Stimulated activated CD4-positive, alpha-beta T cell treated with anti-CD3 and anti-CD28 coated beads, TNF-alpha, amount 100 ng/mL, for 48 hours (primary cell): ENCODE measurements at places on chromosomes 3 and 15.

- DNase-seq = no peak
Observed at GRCh38 chr3:2958551-2958950, 151.6 kb downstream of the IL5RA start.

DNA sequence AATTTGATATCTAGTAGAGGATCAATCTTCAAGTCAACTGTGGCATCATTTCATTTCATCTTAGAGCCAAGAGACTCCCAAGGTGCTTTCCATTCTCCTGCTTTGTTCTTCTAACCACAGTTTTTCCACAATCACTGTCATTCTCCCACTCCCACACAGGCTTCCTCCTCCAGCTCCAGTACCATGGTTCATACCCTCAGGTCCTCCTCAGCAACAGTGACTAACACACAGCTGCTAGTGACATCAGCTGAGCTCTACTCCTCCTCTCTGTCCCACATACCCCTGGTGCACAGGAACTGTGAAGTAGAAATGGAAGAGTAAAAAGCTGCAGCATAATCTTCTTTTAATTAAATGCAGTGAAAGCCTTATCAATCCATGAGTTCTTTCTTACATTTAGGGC is 200.2 kb upstream of the DPH6 start:
- no peak for DNase-seq

DNA sequence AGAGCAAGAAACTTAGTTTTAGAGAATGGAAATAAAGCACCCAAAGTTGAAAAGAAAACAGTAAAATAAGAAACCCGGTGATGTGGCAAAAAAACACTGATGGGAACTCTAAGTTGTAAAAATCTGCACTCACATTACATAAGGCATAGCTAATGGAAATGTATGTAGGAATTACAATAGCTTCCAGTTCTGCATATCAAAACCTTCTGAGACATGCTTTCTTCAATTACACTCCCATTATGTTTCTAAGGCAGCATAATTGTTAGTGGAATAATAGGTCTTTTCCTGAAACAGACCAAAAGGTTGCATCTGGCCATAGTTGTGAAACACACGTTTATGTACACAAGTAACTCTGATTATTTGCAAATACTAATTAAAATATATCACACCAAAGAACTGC is 41.4 kb downstream of the SLC30A4 start:
- DNase-seq = no peak

- no peak for DNase-seq
Observed at GRCh38 chr15:71409541-71409940, 294.3 kb downstream of the THSD4 start.

- DNase-seq = no peak
Observed at GRCh38 chr15:44159492-44159891, 35.6 kb downstream of the FRMD5 start.

- DNase-seq = no peak
Observed at GRCh38 chr3:30602946-30603345, 3.5 kb upstream of the TGFBR2 start.

DNA sequence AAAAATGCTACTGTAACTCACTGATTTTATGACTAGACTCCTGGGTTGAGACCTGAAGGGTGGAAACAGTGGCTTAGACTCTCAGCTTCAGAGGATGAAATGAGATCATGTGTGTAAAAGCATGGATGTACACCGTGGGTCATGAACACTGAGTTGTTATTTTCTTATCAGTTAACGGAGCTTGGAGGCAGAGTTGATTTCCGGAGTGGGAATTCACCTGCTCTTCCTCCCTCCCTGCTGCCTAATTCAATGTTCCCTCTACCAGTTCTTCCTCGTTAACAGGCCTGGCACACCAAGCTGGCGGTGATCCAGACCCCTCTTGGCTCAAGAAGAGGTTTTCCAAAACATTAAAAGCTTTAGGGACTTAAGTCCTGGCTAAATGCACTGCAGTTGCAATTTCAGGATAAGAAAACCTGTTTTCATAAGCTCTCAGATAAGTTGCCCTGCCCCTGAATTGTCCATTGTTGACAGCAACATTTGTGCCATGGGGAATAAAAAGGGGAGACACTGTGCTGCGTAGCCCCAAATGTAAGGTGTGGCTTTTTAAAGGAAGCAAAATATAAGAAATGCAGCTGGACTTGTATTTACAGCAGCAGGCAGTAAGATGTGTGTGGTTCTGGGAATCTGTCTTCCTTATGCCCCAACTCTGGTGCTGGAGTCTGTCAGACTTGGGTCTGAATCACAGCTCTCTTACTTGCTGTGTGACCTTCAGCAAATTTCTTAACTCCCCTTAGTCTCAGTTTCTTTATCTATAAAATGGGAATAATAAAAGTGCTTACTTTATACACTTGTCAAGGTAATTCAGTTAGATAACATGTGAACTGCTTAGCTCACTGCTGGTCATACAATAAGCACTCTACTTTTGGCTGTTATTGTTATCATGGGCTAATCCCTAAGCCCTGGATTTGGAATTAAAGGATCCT is 9.9 kb downstream of the PDIA5 start:
- DNase-seq = no peak

DNA sequence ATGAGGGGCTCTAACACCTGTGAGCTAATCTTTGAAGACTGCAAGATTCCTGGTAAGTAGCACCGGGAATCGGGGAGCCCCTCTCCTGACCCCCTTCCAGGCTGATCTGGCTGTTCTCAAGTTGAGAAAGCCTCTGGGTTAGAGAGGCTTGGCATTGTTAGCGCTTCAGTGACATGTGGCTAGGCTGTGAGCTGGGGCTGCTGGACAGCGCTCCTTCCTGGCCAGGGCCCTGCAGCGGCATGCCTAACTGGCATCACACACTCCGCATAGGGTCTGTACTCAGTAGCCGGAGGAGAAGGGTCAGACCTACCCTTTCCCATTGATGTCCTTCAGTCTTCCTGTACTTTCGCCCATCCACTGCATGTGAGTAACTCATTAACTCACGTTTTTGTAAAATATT is 7.4 kb downstream of the IVD start:
- no peak for DNase-seq
